ENCODE measurements at places on chromosomes 7 and 10. TPM values are rescaled to one million over a fixed set of nuclear protein-coding genes. Genes with fewer than 3 reads are reported as not detected.

DNA sequence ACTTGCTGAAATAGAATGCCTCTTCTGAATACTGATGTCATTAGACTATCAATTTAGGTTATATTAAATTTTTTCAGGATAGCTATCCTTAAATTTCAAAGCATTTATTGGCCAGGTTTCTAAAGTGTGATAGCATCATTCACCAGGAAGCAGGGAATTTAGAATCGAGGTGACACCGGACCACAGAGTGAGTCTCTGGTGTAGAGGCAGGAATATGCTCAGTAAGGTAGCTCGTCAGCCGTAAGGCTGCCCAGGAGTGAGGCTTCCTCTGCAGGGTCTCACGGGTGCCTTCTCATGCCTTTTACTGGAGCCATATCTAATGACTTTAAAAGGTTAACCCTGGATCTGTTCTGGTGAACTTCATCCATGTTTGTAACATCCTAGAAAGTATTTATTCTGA lies 170.8 kb upstream of the KLF14 start:
- H3K4me3 ChIP-seq, result no peak overlapping the region
- peaks cover 25% of the 10 kb centered on the region for H3K4me1 ChIP-seq
- H3K27me3 ChIP-seq, result no peaks in the 10 kb centered on the region
- no peak for DNase-seq
- peaks cover 5% of the 10 kb centered on the region for H3K36me3 ChIP-seq

DNA sequence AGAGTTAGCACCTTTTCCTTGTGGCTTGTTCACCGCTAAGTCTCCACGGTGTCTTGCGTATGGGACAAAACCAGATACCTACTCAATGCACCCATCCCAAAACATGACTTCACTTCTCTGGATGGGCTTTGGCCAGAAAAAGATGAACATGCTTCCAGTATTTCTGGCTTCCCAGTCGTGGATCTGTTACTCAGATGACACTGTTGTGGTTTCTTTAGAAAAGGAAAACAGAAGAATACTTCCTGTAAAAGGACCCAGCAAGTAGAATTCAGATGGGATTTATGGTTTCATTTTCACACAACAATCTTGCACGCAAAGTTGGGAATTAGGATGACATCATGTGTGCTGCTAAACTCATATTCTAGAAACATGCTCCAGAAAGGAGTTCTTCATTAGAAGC lies 216.7 kb downstream of the ADAM12 start:
- H3K36me3 ChIP-seq, result no peaks in the 10 kb centered on the region
- DNase-seq, result no peak
- H3K4me1 ChIP-seq, result no peaks in the 10 kb centered on the region

DNA sequence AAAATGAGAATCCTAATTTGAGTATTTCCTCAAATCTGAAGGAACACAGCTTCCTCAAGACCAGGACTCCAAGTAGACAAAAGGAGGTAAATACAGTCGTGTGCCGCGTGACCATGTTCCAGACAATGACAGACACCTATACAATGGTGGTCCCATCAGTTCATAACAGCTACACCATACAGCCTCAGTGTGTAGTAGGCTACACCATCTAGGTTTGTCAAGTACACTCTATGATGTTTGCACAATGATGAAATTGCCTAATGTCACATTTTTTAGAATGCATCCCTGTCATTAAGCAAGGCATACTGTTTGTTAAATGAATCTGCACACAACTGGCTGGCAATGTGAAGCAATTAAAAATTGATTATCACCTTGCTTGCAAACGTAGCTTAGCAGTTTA lies 107.9 kb downstream of the PROSER2 start:
- H3K27me3 ChIP-seq, result no peaks in the 10 kb centered on the region
- DNase-seq, result no peak
- no peak overlapping the region for H3K4me3 ChIP-seq
- peaks cover 74% of the 10 kb centered on the region for H3K36me3 ChIP-seq
- no peak overlapping the region for H3K27ac ChIP-seq

DNA sequence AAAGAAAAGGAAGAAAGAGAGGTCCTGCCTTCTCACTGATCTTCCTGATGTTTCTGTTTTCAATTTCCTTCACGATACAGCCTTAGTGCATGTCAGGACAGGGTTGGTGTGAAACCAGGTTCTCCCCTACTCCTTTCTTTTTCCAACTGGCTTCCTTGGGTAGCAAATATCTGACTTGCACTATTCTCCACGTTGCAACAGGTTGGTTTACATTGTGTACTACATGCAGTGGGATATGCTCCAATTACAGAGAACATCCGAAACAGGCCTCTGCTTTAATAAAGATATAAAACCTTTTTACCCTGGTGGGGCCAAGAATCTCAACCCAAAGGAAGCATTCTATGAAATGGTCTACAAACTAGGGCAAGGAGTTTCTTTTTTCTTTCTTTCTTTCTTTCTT lies 16.9 kb upstream of the CREB5 start:
- DNase-seq, result no peak
- no peaks in the 10 kb centered on the region for H3K4me1 ChIP-seq
- no peak overlapping the region for H3K4me3 ChIP-seq

GRCh38 chr10:92695679-92696605 lies 6.2 kb downstream of the HHEX start:
- peaks cover 37% of the 10 kb centered on the region for H3K4me1 ChIP-seq
- no peak overlapping the region for H3K27ac ChIP-seq
- DNase-seq, result no peak
- H3K4me3 ChIP-seq, result no peak overlapping the region

DNA sequence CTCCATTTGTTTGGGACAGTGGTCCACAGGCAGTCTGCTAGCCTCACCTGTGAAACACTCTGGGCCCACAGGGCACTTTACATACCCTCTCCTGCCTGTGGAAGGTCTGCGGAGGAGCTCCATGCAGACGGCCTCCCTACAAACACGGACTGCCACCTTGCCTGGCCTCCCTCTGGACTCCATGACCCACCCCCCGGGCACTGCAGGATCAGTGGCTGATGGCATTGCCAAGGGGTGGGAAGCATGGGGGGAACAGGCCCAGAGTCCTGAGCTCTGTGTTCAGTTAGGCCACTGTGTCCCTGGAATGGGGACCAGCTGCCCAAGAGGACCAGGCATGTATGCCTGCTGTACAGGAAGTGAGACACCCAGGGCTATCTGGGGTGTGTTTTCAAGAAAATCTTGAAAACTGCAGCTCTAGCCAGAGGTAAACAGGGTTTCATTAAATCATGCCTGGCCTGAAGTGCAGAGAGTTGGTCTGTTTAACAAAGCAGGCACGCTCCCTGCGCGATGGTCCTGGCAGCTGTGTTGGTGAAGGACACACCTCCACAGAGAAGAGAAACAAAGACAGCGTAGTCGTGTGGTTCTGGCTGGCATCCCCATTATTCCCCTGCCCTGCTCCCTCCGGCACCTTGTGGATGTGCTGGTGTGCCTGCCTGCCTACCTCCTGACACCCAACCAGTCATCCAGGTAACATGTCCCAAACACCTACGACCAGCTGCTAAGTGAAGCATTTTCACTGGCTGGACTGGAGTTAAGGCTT lies 470.8 kb upstream of the ZMIZ1 start:
- H3K36me3 ChIP-seq, result no peaks in the 10 kb centered on the region
- H3K27ac ChIP-seq, result no peak overlapping the region
- no peaks in the 10 kb centered on the region for H3K27me3 ChIP-seq
- no peaks in the 10 kb centered on the region for H3K4me1 ChIP-seq
- no peak for DNase-seq

DNA sequence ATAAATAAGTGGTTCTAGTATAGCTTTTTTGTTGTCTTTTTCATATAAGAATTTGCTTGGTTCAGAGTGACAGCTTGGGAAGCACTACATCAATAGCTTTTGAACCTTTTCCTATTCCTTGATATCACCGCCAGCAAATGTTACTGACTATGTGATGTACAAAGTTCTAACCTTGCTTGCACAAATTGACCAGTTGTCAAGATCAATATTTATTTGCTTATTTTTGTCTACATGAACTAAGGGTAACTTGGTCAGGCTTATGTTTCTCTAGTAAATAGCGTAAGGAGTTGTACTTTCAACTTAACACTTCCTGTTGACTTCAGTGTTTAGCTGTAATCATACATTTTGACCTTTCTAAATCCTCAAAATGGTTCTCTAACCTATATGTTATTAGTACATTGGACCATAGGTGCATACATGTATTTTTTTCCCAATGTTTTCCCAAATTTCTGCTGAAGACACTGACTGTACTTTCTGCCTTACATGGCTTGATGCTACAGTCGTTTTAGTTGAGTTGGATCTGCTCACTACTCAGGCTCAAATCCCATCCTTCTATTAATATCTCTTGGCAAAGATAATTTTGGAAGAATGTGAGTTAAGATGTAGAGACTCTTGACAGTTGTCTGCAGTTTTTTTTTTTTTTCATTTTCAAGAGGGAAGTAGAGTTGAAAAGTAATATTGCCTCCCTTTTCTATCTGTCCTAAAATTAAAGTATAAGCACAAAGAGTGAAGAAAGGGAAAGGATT lies 239.1 kb upstream of the KAT6B start:
- H3K36me3 ChIP-seq, result no peaks in the 10 kb centered on the region
- H3K4me1 ChIP-seq, result peaks cover 12% of the 10 kb centered on the region
- peak overlapping the region; percentile 40 for H3K27ac ChIP-seq
- DNase-seq, result peak; percentile 15

- no peaks in the 10 kb centered on the region for H3K27me3 ChIP-seq
- no peak overlapping the region for H3K27ac ChIP-seq
- H3K4me3 ChIP-seq, result no peak overlapping the region
These were observed 72.6 kb downstream of the PDSS1 start for GRCh38 chr10:26770069-26770468.

DNA sequence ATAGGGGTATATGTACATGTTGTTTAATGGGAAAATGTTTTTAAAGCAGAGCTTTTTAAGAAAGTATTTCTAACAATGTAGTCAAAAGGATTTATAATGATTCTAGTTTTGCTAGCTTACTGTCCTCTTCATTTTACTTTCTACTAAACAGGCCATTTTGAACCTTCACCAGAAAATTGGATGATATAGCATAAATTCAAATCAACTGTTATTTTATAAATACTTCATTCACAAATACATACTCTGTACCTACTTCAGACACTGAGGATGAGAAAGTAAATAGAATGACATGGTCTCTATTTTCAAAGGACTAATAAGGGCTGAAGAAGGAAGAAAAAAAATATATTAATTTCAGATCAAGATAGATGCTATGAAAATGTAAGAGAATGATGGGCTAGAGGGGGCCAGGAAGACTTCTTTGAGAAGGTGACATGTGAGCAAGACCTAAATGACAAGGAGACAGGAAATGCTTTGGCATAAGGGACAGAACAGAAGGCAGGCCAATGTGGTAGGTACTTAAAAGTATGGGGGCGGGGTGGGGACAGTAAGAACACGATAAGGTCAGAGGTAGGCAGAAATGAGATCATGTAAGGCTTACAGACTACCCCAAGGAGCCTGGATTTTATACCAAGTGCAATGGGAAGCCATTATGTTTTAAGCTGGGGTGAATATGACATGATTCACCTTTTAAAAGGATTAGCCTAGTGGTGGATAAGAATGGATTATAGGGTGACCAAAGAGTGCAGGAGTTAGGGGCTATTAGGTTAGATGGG lies 5.2 kb downstream of the NAMPT start:
- no peaks in the 10 kb centered on the region for H3K27me3 ChIP-seq
- DNase-seq, result no peak
- no peak overlapping the region for H3K4me3 ChIP-seq
- H3K27ac ChIP-seq, result no peak overlapping the region
- H3K36me3 ChIP-seq, result peaks cover 4% of the 10 kb centered on the region

- DNase-seq, result no peak
- H3K27ac ChIP-seq, result no peak overlapping the region
- no peaks in the 10 kb centered on the region for H3K36me3 ChIP-seq
- H3K4me1 ChIP-seq, result peaks cover 7% of the 10 kb centered on the region
- peaks cover 2% of the 10 kb centered on the region for H3K27me3 ChIP-seq
These were observed 51.5 kb downstream of the EGFR start for GRCh38 chr7:55070271-55070743.

DNA sequence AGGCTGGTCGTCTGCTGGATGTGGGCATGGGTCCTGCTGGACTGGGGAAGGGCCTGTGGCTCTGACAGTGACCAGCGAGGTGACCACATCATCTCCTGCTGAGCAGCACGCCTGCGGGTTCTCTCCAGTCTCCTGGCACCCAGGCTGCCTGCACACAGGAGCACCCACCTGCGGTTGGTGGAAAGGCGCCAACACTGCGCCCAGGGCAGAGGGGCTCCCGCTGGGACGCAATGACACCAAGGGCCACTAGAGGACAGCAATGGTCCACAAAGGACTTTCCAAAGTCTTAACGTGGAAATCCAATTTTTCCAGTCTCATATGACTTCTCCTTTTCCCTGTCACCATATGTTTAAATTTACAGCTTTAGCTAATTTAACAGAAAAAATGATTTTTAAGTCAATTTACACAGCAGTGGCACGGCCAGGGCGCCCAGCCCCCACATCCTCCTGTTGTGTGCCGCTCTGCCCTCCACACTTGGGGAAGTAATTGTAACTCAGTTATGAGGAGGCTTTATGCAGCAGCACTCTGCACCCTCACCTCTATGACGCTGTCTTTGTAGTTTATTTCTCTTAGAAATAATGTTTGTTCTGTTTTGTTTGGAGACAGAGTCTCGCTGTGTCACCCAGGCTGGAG lies 38.1 kb downstream of the CFAP46 start:
- DNase-seq, result no peak
- H3K36me3 ChIP-seq, result no peaks in the 10 kb centered on the region
- no peak overlapping the region for H3K27ac ChIP-seq
- H3K4me1 ChIP-seq, result no peaks in the 10 kb centered on the region

DNA sequence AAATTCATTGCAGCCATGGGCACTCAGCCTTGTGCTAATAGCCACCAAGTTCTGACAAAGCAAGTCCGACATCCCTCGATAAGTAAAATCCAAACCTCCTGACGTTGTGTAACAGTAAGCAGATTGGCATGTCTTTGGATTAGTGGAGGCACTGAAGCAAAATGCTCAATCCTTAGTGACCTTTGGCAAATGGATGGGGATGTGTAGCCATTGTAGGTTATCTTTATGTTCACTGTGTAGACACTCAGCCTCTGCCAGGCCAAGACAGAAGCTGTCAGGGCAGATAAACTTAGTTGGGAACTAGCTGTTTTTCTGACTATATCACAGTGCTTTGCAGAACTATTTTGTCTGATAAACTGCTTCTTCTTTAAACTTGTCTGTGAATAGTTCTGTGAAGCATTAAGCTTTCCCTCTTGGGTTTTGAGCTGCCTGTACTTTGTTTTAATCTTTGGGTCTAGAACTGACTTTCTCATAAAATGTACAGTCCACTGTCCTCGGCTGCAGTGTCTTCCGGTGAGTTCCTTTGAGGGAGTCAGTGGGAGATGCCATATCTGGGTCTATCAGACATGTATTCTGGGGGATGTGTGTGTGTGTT lies 220.8 kb downstream of the LRMDA start:
- no peak overlapping the region for H3K4me3 ChIP-seq
- no peak for DNase-seq
- no peak overlapping the region for H3K27ac ChIP-seq
- no peaks in the 10 kb centered on the region for H3K27me3 ChIP-seq
- no peaks in the 10 kb centered on the region for H3K4me1 ChIP-seq
- no peaks in the 10 kb centered on the region for H3K36me3 ChIP-seq

PVRIG gene
- total RNA-seq, result 52.9 TPM

C10orf105 gene
- total RNA-seq, result 0.40 TPM

LIPK gene
- total RNA-seq, result not detected

MMD2 gene
- not detected for total RNA-seq

ANXA8L1 gene
- total RNA-seq, result not detected

TMEM213 gene
- total RNA-seq, result not detected

GIMAP1 gene
- total RNA-seq, result 23.9 TPM

PLPP4 gene
- not detected for total RNA-seq

All from natural killer cell (primary cell).